ENCODE measurements at places on chromosomes 2 and 18. TPM values are rescaled to one million over a fixed set of nuclear protein-coding genes. Genes with fewer than 3 reads are reported as not detected.

GRCh38 chr2:227376656-227377396 lies 2.3 kb downstream of the TM4SF20 start:
- DNase-seq: no peak

DNA sequence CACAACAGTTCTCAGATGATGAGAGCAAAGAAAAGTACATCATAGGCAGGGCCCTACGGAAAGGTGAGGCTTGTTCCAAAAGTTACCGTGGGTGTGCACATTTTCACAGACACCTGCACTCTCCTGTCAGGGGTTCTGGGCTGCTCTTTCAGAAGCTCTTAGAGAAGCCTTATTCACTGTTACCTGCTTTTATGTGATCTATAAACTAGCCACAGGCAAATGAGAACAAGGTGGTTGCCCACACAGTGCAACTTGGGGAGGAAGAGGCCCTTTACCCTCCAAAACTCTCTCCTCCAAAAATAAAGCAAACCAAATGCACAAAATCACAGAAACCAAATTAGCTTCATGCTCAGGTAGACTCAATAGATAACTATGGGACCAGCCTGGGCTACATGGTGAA lies 11.1 kb upstream of the CUL3 start:
- DNase-seq: no peak

The CCDC74B gene
- total RNA-seq: 1.7 TPM

DNA sequence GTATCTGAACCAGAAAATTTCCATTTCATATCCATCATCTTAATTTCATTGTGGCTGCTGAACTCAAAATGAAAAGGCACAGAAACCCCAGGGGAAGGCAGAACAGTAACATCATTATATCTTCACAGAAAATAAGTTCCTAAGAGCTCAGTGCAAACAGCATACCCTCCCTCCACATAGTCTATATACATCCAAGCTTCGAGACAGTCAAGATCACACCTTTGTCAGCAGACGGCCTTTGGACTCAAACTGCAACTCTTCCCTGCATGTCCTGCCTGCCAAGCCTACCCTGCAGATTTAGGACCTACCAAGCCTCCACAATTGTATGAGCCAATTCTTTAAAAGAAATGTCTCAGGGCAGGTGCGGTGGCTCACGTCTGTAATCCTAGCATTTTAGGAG lies 502.1 kb downstream of the SUCLG1 start:
- no peak for DNase-seq

- no peak for DNase-seq
Observed at GRCh38 chr2:106038601-106039375, 155.3 kb downstream of the UXS1 start.

DNA sequence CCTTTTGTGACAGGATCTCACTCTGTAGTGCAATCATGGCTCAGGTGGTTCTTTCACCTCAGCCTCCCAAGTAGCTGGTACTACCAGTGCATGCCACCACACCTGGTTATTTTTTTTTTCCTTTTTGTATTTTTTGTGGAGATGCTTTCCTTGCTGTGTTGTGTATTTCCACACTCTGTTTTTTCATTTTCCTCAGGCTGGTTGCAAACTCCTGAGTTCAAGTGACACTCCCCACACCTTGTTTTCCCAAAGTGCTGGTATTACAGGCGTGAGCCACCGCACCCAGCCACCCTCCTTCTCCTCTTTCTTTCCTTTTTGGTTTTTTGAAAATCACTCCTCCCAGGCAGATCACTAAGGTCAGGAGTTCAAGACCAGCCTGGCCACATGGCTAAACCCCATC lies 65.0 kb downstream of the MYCN start:
- DNase-seq: no peak

GRCh38 chr18:50126471-50126870 lies 68.5 kb downstream of the MYO5B start:
- DNase-seq: no peak

- DNase-seq: no peak
Observed at GRCh38 chr2:24527536-24527935, 36.5 kb downstream of the NCOA1 start.

GRCh38 chr2:206086716-206087350 lies 859 bp upstream of the INO80D start:
- DNase-seq: no peak

DNA sequence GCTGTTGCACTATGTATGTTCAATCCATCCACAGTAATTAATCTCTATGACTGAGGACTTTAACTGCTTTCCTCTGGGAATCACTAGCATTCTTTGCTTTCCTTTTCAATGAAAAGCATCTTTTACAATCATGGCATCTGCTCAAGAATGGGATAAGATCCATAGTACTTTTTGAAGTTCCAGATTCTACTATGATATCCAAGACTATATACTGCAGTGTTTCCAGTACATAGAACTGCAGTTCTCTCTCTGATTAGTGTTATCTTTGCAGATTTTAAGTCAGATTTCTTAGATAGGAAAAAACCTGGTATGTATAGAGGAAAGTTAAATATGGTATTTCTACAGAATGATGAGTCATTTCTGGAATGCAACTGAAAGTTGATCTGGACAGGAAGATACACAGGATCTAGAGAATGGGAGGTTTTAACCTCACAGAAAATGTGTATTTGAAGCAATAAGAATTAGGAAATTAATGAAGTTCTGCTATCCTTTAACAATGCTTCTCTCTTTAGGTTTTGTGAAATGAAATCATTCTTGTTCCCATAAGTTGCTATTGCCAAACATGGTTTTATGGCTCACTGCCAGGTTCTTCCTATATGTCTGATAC lies 670.7 kb downstream of the ERBB4 start:
- no peak for DNase-seq

Data from ureter (tissue), 1 donor.